Lung (tissue), 17 donors: ENCODE measurements at places on chromosomes 13 and 19. TPM values are rescaled to one million over a fixed set of nuclear protein-coding genes. Genes with fewer than 3 reads are reported as not detected.

The INSL3 gene
- total RNA-seq, result not detected

The DDX49 gene
- 32.2 TPM for total RNA-seq

The C19orf73 gene
- 1.9 TPM for total RNA-seq

The GSX1 gene
- total RNA-seq, result not detected

The ZNF729 gene
- not detected for total RNA-seq

DNA sequence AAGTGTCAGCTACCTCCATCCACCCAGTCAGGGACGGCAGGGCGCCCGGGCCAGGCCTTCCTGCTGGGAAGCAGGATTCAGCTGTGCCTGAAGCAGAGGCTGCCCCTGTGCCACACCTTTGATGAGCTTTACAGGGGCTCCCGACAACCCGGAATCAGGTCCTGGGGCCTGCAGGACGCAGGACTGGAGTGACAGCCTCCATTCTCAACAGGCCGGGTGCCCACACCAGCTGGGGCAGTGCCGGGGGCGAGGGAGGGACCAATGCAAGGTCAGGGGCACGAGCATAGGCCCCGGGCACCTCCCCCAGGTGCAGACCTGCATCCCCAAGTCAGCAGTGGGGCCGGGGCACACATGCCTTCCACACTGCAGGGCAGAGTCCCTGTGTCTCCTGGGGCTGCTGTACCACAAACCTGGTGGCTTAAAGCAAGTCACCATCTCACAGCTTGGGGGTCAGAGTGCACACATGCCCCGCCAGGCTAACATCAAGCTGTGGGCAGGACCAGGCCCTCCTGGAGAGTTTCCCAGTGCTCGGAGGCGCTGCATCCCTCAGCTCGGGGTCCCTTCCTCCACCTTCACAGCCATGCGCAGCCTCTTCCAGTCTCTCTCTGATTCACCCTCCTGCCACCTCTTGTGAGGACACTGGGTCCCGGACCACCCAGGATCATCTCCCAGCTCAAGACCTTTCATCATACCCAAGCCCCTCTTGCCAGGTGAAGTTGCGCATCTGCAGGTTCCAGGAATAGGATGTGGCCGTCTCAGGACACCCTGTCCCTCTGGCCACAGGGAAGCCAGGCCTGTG, 13.4 kb downstream of the UBXN6 start:
- no peaks in the 10 kb centered on the region for H3K4me1 ChIP-seq
- no peak overlapping the region for H3K27ac ChIP-seq
- H3K36me3 ChIP-seq, result peaks cover 54% of the 10 kb centered on the region
- DNase-seq, result no peak
- H3K4me3 ChIP-seq, result no peak overlapping the region

GRCh38 chr13:19159181-19159580, 22.4 kb downstream of the TUBA3C start:
- no peaks in the 10 kb centered on the region for H3K4me1 ChIP-seq
- no peaks in the 10 kb centered on the region for H3K27me3 ChIP-seq
- H3K27ac ChIP-seq, result no peak overlapping the region
- no peaks in the 10 kb centered on the region for H3K36me3 ChIP-seq

GRCh38 chr13:42076309-42076713, 27.9 kb downstream of the DGKH start:
- no peaks in the 10 kb centered on the region for H3K36me3 ChIP-seq
- H3K4me1 ChIP-seq, result peaks cover 6% of the 10 kb centered on the region
- no peaks in the 10 kb centered on the region for H3K27me3 ChIP-seq
- no peak overlapping the region for H3K27ac ChIP-seq

- no peak overlapping the region for H3K4me3 ChIP-seq
- H3K36me3 ChIP-seq, result no peaks in the 10 kb centered on the region
- DNase-seq, result no peak
- H3K27ac ChIP-seq, result peak overlapping the region; percentile 76
- no peaks in the 10 kb centered on the region for H3K27me3 ChIP-seq
These were observed 39.0 kb downstream of the ADPRHL1 start for GRCh38 chr13:113414335-113414734.

- no peak overlapping the region for H3K4me3 ChIP-seq
- peaks cover 2% of the 10 kb centered on the region for H3K36me3 ChIP-seq
- H3K27me3 ChIP-seq, result no peaks in the 10 kb centered on the region
These were observed 2.7 kb downstream of the PRKACA start for GRCh38 chr19:14114854-14115253.

DNA sequence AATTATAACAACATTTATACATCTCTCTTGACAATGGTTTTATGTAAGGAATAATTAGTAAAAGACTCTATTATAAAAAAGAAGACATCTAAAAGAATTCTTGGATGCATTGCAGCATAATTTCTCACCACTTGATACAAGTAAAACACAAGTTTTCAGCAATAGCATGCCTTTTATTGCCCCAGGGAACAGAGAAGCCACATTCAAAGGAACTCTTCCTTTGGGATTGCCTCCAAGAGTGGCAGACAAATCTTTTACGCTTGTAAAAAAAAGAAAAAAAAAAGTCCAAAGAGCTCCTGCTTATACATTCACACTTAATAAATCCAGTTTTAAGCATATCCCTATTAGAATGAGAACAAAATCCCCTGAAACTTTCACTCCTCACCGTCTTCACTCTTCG, 2357.8 kb upstream of the PCDH20 start:
- no peaks in the 10 kb centered on the region for H3K36me3 ChIP-seq
- DNase-seq, result no peak
- no peaks in the 10 kb centered on the region for H3K27me3 ChIP-seq

- no peak overlapping the region for H3K27ac ChIP-seq
- no peak for DNase-seq
- H3K4me3 ChIP-seq, result no peak overlapping the region
- H3K4me1 ChIP-seq, result no peaks in the 10 kb centered on the region
- H3K36me3 ChIP-seq, result no peaks in the 10 kb centered on the region
These were observed 413.9 kb downstream of the SLITRK5 start for GRCh38 chr13:88085036-88085435.

DNA sequence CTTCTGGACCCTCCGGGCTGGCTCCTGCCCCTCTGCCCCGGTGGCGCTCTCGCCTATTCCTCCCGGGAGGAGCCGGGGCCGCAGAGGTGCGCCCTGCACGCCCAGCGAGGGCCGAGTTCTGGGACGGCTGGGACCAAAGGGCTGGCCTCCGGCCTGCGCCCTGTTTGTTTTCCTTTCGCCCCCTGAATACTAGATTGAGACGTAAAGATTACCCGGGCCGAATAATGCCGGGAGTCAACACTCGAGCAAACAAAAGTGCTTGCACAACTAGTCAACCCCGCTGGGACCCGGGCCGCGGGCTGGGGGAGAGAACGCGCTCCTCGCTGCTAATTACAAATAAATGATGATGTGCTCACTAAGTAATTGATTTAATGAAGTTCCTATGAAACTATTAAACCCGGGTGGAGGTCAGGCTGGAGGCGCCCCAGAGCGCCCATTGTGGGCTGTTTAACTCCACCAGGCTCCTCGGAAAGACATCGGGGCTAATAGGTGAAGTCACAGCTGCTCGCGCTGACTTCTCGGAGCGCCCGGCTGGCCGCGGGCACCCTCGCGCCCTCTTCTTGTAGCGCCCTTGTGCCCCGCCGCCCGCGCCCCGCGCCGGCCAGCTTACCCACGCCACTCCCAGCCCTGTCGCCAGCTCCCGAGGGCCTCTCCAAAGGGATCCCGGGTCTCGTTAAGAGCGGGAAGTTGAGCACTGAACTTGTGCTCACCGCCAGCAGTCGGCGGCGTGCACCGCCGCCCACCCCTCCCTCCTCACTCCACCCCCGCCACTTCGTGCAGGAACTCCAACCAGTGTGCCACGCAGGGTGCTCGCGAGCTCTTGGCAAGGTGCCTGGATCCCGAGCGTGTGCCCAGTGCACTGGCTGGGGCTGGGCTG, 14.9 kb downstream of the ZIC5 start:
- no peak overlapping the region for H3K27ac ChIP-seq
- H3K27me3 ChIP-seq, result peaks cover 79% of the 10 kb centered on the region
- H3K4me1 ChIP-seq, result no peaks in the 10 kb centered on the region
- peak; percentile 60 for DNase-seq

GRCh38 chr13:112842343-112842856, 126.6 kb upstream of the MCF2L start:
- no peaks in the 10 kb centered on the region for H3K4me1 ChIP-seq
- H3K4me3 ChIP-seq, result no peak overlapping the region
- DNase-seq, result peak; percentile 16
- no peak overlapping the region for H3K27ac ChIP-seq
- H3K36me3 ChIP-seq, result peaks cover 13% of the 10 kb centered on the region
- no peaks in the 10 kb centered on the region for H3K27me3 ChIP-seq

- no peak overlapping the region for H3K27ac ChIP-seq
- H3K4me3 ChIP-seq, result no peak overlapping the region
- no peaks in the 10 kb centered on the region for H3K27me3 ChIP-seq
- H3K4me1 ChIP-seq, result peaks cover 4% of the 10 kb centered on the region
These were observed 9.4 kb downstream of the SIRT6 start for GRCh38 chr19:4172861-4173473.

GRCh38 chr13:80276371-80277289, 64.3 kb downstream of the SPRY2 start:
- peak overlapping the region; percentile 4 for H3K27ac ChIP-seq
- H3K36me3 ChIP-seq, result no peaks in the 10 kb centered on the region
- peak; percentile 60 for DNase-seq
- no peaks in the 10 kb centered on the region for H3K4me1 ChIP-seq
- H3K27me3 ChIP-seq, result no peaks in the 10 kb centered on the region

- H3K36me3 ChIP-seq, result no peaks in the 10 kb centered on the region
- H3K4me3 ChIP-seq, result no peak overlapping the region
- no peak for DNase-seq
- H3K27me3 ChIP-seq, result peaks cover 5% of the 10 kb centered on the region
These were observed 7.2 kb downstream of the WDR18 start for GRCh38 chr19:991174-991931.

GRCh38 chr13:93467175-93467574, 240.6 kb downstream of the GPC6 start:
- H3K27me3 ChIP-seq, result no peaks in the 10 kb centered on the region
- H3K4me1 ChIP-seq, result peaks cover 20% of the 10 kb centered on the region
- no peaks in the 10 kb centered on the region for H3K36me3 ChIP-seq
- DNase-seq, result no peak
- H3K27ac ChIP-seq, result no peak overlapping the region
- no peak overlapping the region for H3K4me3 ChIP-seq
